ENCODE measurements at places on chromosomes 4 and X. TPM values are rescaled to one million over a fixed set of nuclear protein-coding genes. Genes with fewer than 3 reads are reported as not detected.
A peak's percentile ranks its signal among the peaks of the same experiment; 100 is the strongest.

GRCh38 chr4:31080887-31081286, 360.7 kb downstream of the PCDH7 start:
- no peak for DNase-seq

CT83 gene
- not detected for total RNA-seq

DNA sequence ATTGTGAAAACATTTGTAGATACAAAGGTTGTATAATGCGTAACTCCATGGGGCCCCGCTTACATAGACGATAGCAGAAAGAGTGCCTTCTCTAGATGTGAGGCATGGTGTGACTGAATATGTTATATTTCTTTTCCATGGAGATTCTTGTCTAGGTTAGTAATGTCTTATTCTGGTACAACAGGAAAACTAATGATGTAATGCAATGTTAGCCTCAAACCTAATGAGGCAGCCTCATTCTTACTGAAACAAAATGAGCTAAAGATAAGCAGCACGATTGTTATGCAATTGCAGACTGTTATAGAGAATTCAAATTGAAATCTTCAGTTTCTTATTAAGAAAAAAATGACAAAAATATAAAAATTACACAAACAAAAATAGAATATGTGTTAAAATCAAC, 171.1 kb upstream of the ANKRD50 start:
- no peak for DNase-seq

VCX3A gene
- total RNA-seq, result not detected

GRCh38 chr4:69697536-69698242, 44.6 kb upstream of the UGT2A1 start:
- DNase-seq, result no peak

DNA sequence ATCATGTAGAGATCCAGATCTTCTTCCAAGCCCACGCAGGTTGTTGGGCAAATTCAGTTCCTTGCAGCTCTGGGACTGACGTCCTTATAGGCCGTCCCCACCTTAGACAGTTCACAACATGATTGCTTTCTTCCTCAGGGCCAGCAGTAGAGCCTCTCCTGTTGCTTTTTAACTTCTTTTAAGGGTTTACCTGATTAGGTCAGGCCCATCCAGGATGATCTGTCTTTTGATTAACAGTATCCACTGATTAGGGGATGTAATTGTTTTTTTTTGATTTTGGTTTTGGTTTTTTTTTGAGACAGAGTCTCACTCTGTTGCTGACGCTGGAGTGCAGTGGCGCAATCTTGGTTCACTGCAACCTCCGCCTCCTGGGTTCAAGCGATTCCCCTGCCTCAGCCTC, 109.1 kb upstream of the BMPR1B start:
- DNase-seq, result no peak

DNA sequence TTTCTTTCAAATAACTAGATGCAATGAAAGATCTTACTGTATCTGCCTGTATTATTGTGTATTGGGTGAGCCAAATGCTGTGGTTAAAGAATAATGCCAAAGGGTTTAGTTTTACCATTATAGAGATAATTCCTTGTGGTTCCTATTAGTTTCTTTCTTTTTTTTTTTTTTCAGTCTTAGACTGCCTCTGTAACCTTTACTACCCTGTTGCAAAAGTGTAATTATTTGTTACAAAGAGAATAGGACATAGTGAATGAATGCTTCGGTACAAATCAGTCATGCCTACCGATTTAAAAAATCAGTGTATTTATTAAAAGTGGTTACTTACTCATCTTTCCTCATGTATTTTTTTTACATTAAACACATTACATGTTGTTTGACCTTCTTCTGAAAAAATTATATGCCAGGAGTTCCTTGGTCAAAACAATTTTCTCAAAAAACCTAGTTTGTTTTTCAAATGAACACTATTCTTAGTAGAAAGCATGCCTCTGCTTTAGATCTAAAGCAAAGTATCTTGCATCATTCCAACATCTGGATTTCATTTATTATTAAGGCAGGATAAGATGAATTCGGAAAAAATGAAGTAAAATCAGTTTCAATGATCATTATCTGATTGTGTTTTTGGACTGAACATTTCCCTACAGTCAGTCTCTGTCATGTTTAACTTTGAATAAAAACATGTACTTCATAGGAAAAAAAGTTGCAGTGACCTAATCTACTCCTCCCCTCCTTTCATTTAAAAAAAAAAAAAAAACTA, 21.2 kb upstream of the SYNPO2 start:
- no peak for DNase-seq

CXCL11 gene
- not detected for total RNA-seq

DNA sequence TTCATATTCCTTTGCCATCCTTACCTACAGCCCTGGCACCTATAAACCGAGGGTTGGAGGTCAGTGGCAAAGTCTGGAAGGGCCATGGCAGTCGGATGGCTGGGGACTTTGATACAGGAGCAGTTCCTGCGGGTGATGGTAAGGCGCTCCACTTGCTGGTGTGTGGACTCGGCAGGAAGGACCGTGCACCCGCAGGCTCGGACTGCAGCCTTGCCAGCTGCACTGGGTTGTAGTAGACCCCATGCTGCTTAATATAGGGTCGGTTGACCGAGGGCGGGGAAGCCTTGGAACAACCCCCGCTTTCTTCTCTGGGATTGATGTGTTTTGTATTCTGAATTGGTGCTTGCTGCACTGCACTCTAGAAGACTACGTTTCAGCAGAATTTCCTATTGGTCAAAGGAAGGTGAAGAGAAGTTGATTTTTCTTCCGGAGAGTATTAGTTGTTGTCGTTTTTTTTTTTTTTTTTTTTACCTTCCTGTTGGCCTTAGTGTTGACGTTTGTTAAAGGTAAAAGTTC, 638 bp downstream of the BLTP1 start:
- DNase-seq, result peak; percentile 50

GRCh38 chrX:43446752-43447151, 209.3 kb upstream of the MAOA start:
- no peak for DNase-seq

DNA sequence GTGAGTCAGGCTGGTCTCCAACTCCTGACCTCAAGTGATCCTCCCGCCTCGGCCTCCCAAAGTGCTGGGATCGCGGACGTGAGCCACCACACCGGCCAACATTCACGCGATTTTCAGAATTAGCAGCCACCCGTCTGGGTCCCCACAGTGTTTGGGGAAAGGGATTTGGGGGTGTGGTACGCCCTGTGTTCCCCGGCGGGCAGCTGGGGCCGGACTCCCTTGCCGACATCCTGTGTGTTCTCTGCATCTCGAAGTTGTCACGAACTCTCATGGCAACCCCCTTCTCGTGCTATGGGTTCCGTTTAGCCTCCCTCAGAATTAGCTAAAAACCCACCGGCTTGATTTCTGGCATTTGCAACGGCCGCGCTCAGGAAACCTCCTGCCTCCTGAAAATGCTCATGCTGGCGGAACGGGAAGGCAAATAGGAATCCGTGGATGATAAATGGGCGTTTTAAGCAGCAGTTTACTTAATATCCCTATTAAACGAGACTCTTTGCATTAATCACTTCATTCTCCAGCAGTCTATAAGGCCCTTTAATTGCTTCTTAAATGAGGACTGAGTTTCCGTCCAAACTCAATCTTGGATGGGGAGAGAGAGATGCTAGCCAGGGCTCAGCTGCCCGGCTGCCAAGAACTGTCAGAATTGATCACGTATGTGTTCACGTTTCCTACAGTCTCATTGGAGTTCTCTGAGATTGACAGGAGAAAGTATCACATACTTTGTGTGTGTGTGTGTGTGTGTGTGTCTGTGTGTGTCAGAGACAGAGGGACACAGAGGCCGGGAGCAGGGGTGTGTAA, 78.9 kb upstream of the PPP2R3B start:
- DNase-seq, result no peak

DNA sequence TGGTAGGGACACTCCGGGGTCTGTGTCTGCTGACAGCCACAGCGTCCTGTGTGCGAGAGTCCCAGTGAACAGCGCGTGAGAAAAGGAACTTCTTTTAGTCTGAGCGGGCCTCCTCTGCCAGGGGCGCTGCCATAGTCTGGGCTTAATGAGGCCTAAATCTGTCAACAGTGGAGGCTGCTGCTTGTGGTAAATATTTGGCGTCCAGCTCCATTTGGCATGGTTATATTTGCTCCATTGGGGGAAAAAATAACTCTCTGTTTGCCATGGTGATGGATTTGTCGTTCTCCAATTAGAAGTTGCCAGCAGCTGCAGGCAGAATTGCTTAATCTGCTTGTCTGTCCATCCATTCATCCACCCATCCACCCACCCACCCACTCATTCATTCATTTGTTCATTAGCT, 71.4 kb upstream of the PSAPL1 start:
- DNase-seq, result no peak

- no peak for DNase-seq
These were observed 91.3 kb downstream of the MOSPD2 start for GRCh38 chrX:14964500-14964899.

CLDN2 gene
- not detected for total RNA-seq

DNA sequence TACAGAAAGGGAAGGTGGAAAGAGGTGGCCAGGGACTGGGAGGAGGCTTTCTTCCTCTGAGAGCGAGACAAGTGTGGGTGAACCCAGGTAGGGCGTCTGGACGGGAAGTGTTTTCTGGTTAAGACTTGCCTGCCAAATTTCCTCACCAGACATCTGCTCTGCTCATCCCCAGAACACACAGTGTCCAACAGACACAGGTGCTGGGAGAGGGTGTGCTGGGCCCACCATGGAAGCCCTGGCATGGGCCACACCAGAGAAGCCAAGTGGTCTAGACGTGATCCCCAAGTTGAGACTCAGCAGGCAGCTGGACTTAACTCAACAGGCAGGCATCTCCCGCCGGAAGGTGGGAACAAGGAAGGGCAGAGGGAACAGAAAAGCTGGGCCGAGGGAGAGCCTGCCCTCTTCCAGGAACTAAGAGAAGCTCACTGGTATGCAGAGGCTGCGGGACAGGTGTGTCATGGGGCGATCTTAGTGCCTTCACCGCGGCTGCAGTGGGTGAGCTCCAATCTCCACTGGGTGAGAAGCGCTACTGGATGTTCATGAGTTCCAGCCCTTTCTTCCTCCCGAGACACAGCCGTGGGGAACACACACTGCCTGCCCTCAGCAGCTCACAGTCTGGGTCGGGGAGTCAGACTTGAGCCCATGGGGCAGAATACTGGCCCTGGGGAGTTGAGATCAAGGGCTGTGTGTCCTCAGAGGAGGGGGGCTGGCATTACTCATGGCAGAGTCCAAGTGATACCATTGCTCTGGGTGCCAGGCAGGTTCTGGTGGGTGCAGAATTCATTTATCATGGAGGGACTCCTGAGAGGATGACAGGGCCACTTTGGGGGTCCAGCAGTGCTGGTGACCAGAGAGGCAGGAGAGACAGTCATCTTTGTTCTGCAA, 110.2 kb downstream of the CPZ start:
- DNase-seq, result no peak

GRCh38 chr4:41622787-41623186, 84.8 kb downstream of the LIMCH1 start:
- DNase-seq, result no peak

GRCh38 chr4:184648313-184649025, 778 bp downstream of the CASP3 start:
- DNase-seq, result peak; percentile 63

DNA sequence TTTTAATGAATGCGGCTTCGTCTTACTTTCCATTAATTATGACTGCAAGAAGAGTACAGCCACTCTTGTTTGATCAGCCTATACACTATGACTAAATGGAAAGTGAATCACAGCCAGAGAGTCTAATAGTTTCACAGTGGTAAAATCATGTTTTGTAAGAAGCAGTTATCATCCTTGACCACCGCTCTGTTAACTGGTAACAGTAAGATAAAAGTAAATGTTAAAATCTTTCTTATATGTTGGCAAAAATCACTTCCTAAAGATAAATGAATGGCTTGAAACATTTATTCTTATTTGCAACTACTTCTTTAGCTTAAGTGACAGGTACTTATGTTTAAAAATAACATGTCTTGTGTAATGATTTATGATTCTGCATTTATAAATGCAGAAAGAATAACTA, 13.2 kb downstream of the GALNT7 start:
- no peak for DNase-seq

CAPN6 gene
- not detected for total RNA-seq

GRCh38 chr4:16731776-16732380, 166.6 kb downstream of the LDB2 start:
- no peak for DNase-seq

- DNase-seq, result no peak
These were observed 41.0 kb downstream of the MID1 start for GRCh38 chrX:10579112-10580011.

- no peak for DNase-seq
These were observed 40.3 kb downstream of the DMD start for GRCh38 chrX:33171041-33171440.

- no peak for DNase-seq
These were observed 514.2 kb upstream of the GALNT7 start for GRCh38 chr4:172654457-172654856.

DNA sequence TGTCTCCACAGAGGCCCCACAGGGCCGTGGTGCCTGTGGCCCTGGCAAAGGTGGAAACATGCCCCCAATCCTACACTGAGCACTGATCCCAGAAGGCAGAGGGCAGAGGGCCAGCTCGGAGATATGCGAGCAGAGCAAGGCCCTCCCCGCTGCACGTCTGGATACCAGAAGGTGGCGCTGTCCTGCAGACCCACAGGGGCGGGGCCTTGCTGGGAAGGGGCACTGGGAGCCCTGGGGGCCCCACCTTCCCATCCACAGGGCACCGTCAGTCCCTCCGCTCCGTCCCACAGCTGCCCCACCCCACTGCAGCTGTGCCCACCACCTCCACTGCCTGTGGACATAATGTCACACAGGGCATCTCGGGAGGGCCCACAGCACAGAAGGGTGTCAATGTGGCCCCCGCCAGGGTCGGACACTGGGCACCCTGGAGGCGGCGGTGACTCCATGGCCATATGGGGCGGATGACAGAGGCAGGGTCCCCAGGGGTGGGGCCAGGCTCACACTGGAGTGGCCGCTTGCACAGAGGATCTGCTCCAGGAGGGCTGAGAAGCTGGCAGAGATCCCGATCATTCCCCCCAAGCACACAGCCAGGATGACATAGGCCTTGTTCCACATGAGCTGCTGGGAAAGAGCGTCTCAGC, 4.8 kb downstream of the SLC49A3 start:
- DNase-seq, result peak; percentile 62

GRCh38 chr4:87783781-87784180, 15.6 kb upstream of the IBSP start:
- no peak for DNase-seq

GRCh38 chr4:170005472-170005871, 20.7 kb downstream of the MFAP3L start:
- no peak for DNase-seq

BMP3 gene
- not detected for total RNA-seq

POLR2B gene
- total RNA-seq, result 121 TPM
